Stimulated activated CD4-positive, alpha-beta T cell treated with anti-CD3 and anti-CD28 coated beads, TNF-alpha, amount 100 ng/mL, for 48 hours (primary cell): ENCODE measurements at places on chromosomes 4 and X.

GRCh38 chr4:66169341-66169740 is 499.1 kb upstream of the EPHA5 start:
- DNase-seq = no peak

GRCh38 chrX:43641691-43642090 is 14.4 kb upstream of the MAOA start:
- no peak for DNase-seq

- no peak for DNase-seq
These were observed 694.4 kb upstream of the FAM241A start for GRCh38 chr4:111450867-111451266.

GRCh38 chrX:14274691-14275090 is 245.0 kb upstream of the GEMIN8 start:
- no peak for DNase-seq

DNA sequence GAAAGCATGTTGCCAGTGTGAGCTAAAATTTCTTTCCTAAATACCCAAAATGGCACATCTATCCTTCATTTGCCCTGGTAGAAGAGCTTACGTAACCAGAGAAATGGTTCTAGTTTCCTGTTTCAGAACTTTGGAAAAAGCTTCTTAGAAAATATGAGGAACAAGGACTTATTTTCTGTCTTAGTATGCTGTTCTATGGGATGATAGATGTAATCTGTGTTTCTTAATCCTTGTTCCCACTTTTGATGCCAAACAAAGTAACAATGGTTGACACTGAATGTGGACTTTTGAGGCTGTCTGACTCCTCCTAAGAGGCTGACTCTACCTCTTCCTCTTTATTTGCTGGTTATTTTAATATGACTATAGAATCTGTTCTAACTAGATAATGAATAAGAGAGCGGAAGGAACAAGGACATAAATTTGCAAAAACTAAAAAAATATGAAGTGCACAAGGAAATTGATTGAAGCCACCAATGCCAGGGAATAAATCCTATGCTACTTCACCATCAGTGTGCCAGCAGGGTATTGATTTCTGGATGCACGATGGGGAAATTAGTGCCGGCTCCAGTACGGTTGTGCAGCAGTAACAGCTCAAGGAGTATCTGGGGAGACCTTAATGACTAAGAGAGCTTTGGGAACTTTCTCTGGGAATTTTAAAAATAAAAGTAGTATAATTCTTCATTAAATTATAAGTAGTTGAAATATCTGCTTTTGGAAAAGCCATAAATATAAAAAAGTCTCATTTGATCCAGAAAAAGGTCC is 39.4 kb upstream of the TET2 start:
- no peak for DNase-seq

DNA sequence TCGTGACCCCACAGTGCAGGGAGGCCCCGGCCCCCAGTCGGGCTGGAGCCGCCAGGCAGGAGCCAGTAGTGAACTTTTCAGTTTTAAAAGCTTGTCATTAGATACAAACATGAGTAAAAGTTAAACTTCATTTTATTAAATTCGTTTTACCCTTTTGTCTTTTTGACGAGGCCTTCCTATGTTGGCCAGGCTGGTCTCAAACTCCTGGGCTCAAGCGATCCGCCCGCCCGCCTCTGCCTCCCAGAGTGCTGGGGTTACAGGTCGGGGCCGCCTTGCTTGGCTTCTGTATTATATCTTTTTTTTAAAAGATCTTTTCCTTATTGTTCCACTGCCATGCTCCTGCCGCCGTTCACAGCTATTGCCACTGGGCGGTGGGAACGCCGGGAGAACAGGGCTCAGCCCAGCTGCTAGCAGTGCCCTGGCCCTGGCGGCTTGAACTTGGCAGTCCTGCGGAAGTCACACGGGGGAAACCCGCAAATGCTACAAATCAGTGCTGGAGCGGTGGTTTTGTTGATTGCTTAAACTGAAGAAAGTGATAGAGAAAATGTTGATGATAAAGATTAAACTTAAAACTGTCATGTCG is 968 bp upstream of the NELFA start:
- DNase-seq = peak; percentile 21

GRCh38 chr4:169236873-169237626 is 33.7 kb downstream of the SH3RF1 start:
- DNase-seq = no peak

DNA sequence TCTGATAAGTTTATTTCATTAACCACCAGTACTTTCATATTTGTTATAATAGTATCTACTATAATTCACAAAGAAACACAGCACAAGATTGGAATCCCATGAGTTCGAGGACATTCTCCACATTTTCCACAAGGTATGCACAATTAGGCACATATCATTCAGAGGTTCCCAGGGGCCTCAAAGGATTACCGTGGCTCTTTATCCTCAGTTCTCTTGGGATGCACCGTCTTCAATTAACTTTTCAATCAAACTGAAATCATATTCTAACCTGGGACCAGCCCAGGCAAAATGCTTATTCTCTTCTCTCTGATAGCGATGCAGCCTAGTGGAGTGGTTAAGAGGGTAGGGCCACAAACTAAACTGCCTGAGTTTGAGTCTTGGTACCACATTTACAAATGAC is 242.6 kb upstream of the RASGEF1B start:
- DNase-seq = no peak

GRCh38 chrX:52261125-52261462 is 76.4 kb downstream of the MAGED4 start:
- DNase-seq = no peak

DNA sequence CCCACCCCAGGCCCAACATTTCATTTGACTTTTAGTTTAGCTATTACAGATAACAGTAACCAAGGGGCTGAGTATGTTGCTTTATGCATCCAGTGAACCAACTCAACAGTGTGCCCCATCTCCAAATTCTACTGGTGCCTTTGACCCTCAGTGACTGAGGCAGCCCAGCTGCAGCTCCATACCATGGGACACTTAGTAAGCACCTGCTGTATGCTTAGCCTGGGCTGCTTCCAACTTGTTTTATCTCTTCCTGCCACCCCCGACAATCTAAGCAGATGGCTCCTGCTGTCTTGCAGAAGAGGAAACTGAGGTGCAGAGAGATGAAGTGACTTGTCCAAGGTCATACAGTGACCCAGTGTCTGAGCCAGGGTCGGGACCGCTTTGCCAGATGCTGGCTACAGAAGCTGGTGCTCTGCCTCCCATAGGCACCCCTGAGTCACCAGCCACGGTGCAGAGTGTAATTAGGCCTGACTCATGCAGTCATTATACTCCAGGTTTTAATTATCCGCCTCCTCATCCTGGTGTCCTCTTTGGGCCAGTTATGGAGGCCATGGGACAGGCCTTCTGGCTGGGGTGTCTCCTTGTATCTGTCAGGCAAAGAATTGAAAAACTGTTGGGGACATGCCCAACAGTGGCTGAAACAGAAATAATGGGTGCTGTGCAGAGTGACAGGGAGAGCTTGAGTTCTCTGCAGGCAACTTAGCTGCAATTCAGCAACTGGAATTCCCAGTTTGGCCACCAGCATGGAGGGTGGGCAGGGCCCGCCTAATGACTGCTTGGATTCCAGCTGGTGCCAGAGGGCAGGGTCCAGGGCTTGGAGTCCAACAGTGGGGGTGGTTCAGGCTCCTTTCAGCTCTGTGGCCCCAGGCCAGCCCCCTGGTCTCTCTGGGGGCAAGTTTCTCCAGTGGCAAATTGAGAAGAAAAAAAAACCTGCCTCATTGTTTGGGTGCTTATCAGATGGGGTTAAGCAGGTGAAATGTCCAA is 8.2 kb upstream of the GPR78 start:
- no peak for DNase-seq

- no peak for DNase-seq
These were observed 707 bp upstream of the UNC5C start for GRCh38 chr4:95549246-95550114.

- DNase-seq = no peak
These were observed 2.0 kb upstream of the ABCB7 start for GRCh38 chrX:75158054-75158453.

- no peak for DNase-seq
These were observed 190.9 kb upstream of the GATB start for GRCh38 chr4:151951671-151952050.

- no peak for DNase-seq
These were observed 552 bp downstream of the ADH5 start for GRCh38 chr4:99088023-99088449.

DNA sequence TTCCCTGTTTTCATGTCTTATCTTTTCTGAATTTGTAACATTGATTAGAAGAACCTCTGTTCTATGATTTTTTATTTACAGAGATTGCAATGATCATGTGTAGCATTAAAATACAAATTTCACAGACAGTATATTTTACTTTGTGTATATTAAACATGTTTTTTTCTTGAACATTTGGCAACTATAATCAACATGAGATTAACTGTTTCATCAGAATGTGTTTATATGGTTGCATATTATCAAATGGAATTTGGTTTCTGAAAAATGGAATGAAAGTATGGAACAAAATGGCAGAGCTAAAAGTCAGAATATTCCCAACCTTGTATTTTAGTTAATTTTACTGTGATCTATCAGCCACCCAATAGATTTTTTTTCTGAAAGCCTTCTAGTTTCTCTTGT is 19.9 kb downstream of the ARSJ start:
- DNase-seq = no peak

DNA sequence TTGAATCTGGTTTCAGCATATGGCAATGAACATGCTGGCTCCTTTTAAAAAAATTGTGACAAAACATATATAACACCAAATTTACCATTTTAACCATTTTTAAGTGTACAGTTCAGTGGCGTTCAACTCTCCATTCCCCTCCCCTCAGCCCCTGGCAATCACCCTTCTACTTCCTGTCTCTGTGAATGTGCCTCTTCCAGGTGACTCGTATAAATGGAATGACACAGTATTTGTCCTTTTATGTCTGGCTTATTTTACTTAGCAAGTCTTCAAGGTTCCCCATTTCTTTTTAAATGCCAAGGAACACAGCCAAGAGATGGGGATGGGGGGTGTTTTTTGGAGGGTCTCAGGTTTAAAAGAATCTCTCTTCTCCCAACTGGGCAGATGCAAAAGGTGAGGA is 35.4 kb upstream of the BCLAF3 start:
- DNase-seq = no peak

DNA sequence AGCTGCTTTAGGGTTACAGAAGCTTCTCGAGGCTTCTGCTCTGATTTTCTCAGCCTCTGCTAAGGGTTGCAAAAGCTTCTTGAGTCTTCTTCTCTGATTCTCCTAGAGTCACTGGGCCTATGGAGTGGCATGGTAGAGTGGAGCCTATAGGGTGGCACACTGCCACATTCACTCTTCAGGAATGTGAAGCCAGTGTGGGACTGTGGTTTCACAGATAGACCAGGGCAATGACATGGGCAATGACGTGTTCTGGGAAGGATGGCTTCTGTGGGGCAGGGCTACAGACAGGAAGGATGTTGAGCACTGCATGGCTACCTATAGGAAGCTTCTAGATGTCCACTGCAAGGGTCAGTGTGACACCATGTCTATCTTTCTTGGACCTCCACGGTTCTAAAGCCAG is 11.0 kb upstream of the MAMLD1 start:
- DNase-seq = no peak

DNA sequence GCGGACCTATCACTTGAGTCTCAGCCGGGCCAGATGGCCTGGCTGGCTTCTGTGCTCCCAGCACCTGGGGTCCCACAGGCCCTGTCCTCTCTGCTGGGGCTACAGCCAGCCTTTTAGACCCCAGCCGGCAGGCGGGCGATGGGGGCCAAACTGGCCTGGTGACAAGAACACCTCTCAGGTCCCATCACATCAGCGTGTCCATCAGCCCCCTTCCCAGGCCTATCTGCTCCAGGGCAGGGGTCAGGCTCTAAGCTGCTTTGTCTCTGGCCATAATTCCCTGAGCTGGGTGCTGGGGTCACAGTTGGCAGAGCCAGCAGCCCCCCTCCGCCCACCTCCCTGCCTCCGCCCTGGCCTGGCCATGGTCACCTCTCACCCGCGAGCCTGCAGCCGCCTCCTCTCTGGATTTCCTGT is 77.7 kb downstream of the PPP2R2C start:
- DNase-seq = no peak

- no peak for DNase-seq
These were observed 4.5 kb downstream of the PLXNB3 start for GRCh38 chrX:153768311-153769157.

- DNase-seq = no peak
These were observed 41.6 kb downstream of the HMX1 start for GRCh38 chr4:8830056-8830455.

- no peak for DNase-seq
These were observed 117.4 kb downstream of the ATRX start for GRCh38 chrX:77668391-77669237.

- DNase-seq = no peak
These were observed 55.3 kb upstream of the TMPRSS11F start for GRCh38 chr4:68184923-68185322.

DNA sequence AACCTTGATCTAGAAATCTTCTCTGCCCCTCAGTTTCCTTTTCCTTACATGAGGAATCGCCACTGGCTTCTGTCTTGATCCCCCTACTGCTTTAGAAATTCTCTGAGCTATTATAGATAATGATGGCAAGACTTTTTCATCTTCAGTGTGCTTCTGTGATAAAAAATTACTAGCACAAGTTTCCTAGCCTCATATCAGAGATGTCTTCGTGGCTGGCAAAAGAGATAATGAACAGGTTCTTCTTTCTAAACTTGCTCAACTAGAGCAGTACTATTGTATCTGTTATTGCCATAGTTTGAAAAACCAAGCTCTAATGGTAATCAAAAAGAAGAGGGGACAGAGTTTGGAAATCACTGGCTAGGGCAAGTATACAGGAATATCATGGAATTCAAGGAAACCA is 4.1 kb upstream of the PDGFC start:
- no peak for DNase-seq

- DNase-seq = no peak
These were observed 112.4 kb downstream of the ZNF518B start for GRCh38 chr4:10344824-10345223.

DNA sequence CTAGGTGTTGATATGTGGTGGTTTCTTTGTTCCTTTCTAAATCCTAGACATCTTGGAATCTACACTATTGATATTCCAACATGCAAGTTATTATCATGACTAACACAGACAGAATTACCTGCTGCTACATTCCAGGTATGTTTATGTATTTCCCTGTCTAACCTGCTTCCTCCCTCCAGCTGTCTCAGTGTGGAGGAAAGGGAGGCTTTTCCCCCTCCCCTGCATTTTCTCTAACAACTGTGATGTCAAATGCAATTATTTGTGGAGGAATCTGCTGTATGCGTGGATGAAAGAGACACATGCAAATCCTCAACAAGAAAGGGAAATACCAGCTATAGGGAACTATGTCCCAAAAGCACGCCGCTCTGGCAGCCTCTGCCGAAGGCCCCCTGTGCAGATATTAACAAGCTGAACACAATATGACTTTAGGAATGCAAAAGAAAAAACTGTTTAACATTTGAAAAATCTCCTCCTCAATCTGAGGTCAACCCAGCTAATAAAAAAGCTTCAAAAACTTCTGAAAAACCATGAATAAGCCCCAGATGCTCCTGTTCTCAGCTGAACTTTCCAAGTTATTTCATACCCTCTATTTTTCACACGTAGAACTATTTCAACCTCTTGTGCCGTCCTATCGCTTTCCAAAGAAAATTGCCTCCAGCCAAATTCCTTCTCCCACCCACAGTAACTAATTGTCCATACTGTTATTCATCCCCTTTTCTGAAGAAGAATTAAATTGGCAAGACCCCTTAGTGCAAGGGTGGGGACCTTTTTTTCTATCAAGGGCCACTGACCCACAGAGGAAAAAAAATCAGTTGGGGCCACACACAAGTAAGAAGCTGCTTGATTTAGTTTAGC is 225.1 kb upstream of the GPC4 start:
- no peak for DNase-seq

- no peak for DNase-seq
These were observed 51.4 kb upstream of the LSM6 start for GRCh38 chr4:146124023-146124680.
